ENCODE measurements at places on chromosomes 11 and 22.

DNA sequence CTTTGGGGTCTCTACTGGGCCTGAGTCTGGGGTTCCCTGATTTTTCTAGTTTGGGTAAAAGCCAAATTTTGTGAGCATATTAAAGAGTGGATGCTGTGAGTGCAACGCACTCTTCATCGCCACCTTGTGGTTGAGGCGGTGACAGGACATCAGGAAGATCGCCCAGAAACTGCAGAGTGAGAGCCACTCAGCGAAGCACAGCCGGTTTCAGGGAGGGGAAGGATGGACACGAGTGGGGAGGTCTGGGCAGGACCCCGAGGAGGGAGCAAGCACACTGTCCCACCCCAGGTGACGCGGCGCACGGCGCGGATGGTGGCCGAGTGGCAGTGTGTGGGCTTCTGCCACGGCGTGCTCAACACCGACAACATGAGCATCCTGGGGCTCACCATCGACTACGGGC lies 9.1 kb downstream of the SELENOO start:
- no peak for DNase-seq

DNA sequence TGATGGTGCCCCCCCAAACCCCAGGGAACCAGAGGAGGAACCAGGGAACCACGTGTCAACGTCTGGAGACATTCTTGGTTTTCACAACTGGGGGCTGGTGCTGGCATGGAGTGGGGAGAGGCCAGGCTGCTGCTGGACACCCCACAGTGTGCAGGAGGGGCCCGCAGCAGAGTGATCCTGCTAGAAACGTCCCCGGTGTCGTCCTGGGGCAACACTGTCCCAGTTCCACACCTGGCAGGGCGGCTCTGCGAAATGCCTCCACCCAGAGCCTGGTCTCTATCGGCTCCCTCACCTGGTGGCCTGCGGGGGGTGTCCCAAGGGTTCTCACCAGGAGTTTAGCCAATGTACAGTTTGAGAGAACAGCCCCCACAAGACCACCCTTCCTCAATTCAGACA lies 226.3 kb downstream of the CTTN start:
- no peak for DNase-seq

DNA sequence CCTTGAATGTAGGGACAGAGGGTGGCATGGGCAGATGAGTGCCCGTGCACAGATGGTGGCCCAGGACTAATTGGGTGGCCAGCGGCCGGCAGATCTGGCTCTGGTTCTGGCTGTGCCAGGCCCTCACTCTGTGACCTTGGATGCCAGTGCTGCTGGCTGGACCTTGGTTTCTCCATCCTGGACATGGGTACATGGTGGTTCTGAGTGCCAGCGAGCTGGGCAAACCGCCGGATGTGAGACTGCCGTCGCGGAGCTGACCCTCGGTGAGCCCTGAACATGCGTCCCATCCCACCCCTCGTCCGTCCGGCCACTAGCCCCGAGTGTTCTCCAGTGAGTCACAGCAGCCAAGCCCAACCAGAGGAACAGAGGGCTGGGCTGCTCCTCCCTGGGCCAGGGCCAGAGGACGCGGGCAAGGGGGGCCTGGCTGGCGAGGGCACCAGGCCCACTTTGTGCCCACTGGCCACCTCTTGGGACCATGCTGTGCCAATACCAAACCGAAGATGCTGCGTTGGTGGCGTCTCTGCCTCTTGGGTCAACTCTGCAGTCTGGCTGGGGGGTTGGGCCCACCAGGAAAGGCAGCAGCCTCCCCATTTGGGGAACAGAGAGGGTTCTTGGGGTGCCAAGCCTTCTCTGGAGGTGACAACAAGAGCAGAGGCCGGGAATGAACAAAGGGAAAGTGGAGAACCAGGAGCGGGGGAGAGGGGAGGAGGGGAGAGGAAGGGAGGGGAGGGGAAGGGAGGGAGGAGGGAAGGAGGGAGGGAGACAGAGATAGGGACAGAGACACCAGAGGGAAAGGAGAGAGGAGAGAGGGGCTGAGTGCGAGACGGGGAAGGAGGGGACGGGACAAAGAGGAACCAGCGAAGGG lies 10.7 kb downstream of the LSP1 start:
- DNase-seq: no peak

- DNase-seq: no peak
These were observed 1.1 kb upstream of the NECTIN1 start for GRCh38 chr11:119729951-119730613.

GRCh38 chr22:38071421-38072321 lies 12.3 kb downstream of the SLC16A8 start:
- DNase-seq: no peak

DNA sequence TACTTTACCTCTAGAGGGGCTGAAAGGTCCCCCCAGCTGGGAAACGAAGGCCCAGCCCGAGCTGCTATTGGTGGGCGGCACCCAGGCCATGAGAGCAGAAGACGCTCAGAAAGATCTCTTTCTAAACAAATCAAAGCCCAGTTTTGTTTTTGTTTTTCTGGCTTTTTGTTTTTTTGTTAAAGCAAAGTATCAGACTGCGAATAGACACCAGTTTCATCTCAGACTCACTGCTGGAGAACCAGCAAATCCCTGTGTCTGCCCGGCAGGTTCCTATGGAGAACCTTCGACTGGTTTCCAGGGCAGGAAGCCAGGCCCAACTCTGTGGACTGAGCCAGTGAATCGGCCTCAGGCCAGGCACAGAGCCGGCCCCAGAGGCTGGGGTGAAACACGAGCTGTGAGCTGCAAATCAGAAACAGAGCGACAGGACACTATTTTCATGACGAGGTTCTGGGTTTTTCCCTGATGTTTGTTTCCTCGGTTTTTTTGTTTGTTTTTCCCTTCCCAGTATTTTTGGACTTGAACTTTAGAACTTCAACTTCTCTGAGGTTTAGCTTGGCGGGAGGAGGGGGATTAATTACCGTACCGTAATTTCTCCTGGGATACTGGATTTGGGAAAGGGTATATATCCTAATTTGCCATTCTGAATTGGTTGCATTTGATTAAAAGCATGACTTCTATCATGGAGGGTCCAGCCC lies 16.0 kb upstream of the B4GALNT4 start:
- DNase-seq: no peak

DNA sequence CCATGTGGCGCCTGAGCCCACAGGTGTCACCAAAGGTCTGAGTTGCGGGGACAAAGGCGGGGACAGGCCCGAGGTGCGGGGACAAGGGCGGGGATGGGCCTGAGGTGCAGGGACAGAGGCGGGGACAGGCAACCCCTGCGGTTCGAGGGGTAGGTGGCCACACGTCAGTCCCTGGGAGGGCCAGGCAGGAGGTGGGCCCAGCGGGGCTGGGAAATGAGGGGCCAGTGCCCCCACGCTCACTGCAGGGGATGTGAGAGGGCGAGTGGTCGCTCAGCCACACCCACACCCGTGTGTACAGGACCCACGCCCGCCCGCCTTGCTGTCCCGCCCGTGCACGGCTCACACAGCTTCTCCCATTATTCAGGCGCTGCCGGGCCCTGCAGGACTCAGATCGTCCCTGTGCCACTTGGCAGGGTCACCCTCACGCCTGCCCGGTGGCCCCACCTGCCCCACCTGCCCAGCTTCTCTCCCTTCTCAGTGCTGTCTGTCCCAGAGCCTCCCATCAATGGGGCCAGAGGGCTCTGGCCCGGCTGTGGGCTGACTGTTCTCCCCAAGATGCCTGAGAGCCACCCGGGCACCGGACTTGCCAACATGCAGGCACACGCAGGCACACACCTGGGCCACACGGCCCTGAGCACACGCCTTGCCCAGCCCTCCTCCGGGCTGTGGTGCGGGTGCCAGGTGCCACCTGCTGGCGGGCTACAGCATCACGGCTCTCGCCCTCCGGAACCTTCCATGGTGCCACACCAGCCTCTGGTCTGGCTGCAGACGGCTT lies 14.2 kb upstream of the MUC6 start:
- DNase-seq: no peak

DNA sequence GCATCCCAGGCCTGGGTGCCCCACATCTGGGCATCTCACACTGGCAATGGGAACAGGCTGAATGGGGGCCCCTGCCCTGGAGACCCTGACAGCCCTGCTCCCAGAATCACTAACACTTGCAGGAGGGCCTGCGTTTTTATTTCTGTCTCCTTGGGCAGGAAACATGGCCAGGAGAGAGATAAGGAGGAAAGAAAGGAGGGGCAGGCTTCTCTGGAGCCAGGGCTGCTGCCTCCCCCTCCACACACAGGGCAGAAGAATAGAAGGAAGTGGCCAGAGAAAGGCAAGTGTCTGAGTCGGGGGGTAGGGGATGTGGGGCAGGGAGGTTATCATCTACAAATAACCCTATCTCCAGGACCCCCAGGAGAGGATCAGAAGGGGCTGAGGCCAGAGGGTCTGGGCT lies 25.5 kb upstream of the TSPAN18 start:
- DNase-seq: no peak

DNA sequence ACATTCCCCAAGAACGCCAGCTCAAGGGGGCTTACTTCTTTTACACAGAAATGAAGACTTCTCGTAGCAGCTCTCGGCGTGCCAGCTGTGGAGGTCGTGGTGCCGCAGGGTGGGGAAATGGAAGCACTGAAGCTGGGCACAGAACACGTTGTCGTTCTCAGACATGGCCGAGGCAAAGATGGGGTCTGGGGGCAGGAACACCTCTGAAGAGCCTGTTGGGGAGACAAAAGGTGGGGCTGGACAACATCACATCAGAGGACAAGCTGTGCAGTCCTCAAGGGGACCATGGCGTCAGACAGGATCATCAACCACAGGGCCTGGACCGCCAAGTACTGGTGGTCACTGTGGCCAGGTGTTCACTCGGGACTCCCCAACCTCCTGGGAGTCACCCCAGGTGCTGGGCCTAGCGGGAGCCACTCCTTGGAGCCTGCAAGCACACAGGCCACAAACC lies 65.2 kb downstream of the DGCR2 start:
- no peak for DNase-seq

- DNase-seq: no peak
These were observed 113.1 kb upstream of the B3GAT1 start for GRCh38 chr11:134524896-134525845.

DNA sequence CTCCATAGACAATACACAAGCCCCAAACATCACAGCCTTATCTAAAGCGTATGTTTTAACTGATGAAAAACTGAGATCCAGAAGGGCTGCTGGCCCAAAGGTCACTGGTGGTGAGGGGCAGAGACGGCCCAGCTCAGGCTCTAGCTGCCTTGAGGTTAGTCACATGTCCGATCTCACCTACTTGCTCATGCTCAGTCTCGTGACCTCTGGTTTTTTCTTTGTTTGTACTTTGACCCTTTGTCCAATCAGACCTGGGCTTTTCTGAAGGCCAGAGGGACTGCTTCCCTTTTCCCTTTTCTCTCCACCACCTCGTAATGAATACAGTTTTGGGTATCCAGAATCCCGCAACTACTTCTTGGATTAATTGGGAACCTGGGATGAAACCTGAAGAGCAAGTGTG lies 28.6 kb downstream of the MMP20 start:
- no peak for DNase-seq

DNA sequence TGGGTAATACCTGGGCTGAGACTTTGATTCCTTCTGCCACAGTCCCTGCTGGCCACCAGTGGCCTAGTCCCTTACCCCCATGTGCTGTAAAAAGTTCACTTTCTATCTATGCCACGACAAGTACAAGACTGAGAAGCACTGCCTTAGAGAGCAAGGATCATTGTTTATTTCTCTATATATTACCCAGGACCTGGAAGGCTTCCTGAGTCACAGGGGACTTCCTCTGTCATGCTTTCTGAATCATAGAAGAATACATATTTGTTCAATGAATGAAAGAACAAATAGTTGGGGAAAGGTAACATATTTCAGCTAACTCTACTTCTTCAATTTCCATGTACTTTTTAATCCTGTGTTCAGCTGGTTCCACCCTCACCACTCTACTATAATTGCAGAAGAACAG lies 5.5 kb upstream of the SYT9 start:
- no peak for DNase-seq

GRCh38 chr11:64476881-64477280 lies 114.1 kb upstream of the SLC22A12 start:
- no peak for DNase-seq

DNA sequence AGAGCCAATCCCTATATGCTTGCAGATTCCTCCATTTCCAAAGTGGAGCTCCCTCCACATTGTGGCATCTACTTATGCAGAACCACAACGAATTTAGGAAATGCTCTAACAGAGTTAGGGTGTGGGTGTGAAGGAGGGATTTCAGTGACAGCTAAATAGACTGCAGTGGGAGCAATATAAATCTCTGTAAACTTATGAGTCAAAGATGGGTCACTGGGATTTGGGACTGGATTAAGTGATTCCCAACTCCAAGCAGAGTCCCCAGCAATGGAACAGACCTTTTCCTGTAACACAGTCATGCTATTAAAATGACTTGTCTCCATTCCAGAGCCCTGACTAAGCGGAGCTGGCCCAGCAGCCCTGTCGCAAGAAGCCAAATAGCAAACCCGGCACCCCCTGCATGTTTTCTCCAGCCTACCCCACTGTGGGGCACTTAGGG lies 36.6 kb downstream of the RPL27A start:
- DNase-seq: no peak

GRCh38 chr22:36884349-36885158 lies 23.7 kb downstream of the NCF4 start:
- no peak for DNase-seq

- DNase-seq: no peak
These were observed 58.4 kb upstream of the NUP50 start for GRCh38 chr22:45105281-45105702.

DNA sequence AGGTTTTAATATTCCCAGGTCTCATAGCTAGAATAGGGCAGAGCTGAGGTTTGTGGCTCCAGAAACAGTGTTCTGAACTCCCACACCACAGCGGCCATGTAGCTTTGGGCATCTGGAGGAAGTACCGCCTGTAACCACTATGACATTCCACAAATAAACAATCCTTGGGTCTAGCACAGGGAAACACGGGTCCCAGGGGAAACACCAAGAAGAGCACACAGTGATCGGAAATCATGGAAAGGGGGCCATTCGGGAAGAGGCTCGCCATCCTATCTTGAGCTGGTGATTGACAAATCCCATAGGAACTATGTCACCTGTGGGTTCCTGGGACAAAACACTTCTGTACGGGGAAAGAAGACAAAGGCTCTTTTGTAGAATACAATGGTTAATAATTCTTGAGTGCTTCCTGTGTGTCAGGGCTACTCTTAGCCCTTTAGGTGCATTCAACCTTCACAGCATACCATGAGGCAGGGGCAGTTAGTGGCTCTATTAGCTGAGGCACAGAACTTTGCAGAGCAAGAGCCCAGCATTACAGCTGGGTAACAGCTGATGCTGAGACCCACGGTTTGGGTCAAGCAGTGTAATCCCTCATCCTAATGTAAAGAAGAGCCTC lies 514.2 kb downstream of the NTM start:
- DNase-seq: no peak

DNA sequence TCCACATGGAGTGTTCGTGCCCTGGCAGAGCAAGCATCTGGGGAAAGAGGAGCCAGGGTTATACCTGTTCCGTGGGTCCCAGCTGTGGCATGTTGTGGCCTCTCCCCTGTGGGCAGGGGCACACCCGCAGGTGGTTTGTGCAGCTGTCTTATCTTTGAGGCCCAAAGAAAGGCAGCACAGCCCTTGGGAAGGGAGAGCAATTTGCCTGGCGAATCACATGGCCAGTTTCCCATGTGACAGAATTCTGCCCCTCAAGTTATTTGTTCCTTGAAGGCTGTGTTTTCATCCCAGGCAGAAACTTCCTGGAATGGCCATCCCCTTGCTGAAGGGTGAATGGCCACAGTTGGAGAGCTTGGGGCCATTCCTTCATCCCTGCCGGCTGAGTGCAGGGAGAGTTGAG lies 16.4 kb upstream of the COX8A start:
- no peak for DNase-seq

- DNase-seq: no peak
These were observed 14.8 kb downstream of the CDC42BPG start for GRCh38 chr11:64829536-64830251.
